ENCODE measurements at places on chromosomes 7 and 10. TPM values are rescaled to one million over a fixed set of nuclear protein-coding genes. Genes with fewer than 3 reads are reported as not detected.

DNA sequence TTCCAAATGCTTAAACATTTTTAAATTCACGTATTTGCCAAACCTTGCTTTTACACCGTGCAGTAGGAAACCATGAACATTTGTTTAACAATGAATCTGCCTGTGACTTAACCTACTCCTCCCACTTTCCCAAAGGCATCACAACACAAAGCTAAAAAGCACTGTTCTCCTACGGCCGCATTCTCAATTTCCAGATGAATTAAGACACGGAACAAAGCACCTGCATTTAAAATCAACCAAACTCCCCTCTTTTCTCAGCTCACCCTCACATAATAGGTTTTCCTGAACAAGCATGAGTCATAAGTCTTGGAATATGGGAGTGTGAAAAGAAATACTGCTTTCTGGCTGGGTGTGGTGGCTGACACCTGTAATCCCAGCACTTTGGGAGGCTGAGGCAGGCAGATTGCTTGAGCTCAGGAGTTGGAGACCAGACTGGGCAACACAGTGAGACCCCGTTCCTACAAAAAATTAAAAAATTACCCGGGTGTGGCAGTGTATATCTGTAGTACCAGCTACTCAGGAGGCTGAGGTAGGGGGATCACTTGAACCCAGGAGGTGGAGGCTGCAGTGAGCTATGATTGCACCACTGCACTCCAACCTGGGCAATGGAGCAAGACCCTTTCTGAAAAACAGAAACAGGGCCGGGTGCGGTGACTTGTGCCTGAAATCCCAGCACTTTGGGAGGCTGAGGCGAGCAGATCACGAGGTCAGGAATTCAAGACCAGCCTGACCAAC lies 51.7 kb upstream of the CYTH3 start:
- no peak for DNase-seq

GRCh38 chr7:20330928-20331909 lies 519 bp downstream of the ITGB8 start:
- peak; percentile 72 for DNase-seq

- peak; percentile 90 for DNase-seq
These were observed at the start of gene ZC3HAV1L for GRCh38 chr7:139035586-139036353. Gene ZC3HAV1L, minus strand, starts transcription at chr7:139036042. Its CDS starts 25 bp downstream, at chr7:139036017.

DNA sequence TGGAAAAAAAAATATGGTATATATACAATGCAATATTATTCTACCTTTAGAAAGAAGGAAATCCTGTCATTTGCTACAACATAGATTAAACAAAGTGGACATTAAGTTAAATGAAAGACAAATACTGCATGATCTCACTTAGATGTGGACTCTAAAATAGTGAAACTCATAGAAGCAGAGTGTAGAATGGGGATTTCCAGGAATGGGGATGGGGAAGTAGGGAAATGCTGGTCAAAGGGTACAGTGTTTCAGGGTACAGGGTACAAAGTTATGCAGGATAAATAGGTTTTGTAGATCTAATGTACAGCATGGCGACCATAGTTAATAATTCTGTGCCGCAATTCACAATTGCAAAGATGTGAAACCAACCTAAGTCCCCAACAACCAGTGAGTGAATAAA lies 385.5 kb downstream of the SFMBT2 start:
- no peak for DNase-seq

- DNase-seq, result no peak
These were observed 40.6 kb upstream of the PITRM1 start for GRCh38 chr10:3213208-3213607.

DNA sequence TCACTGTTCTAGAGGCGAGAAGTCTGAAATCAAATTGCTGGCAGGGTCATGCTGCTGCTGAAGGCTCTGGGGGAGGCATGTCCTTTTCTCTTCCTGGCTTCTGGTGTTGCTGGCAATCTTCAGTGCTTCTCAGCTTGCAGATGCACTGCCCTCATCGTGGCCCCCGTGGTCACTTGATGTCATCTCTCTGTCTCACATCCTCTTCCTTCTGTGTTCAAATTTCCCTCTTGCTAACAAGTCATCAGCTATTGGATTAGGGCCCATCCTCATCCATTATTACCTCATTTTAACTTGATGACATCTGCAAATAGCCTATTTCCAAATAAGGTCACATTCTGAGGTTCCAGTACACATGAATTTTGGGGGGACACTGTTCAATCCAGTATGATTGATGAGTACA lies 36.6 kb upstream of the SRGN start:
- no peak for DNase-seq

DNA sequence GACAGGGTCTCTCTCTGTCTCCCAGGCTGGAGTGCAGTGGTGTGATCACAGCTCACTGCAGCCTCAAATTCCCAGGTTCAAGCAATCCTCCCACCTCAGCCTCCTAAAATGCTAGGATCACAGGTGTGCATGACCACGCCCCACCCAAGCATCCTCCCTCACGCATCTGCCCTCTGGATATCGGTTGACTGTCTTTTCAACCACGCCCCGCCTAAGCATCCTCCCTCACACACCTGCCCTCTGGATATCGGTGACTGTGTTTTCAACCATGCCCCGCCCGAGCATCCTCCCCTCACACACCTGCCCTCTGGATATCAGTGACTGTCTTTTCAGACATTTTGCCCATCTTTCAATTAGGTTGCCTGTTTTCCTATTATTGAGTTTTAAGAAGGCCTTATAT lies 140.5 kb downstream of the MAD1L1 start:
- DNase-seq, result no peak

DNA sequence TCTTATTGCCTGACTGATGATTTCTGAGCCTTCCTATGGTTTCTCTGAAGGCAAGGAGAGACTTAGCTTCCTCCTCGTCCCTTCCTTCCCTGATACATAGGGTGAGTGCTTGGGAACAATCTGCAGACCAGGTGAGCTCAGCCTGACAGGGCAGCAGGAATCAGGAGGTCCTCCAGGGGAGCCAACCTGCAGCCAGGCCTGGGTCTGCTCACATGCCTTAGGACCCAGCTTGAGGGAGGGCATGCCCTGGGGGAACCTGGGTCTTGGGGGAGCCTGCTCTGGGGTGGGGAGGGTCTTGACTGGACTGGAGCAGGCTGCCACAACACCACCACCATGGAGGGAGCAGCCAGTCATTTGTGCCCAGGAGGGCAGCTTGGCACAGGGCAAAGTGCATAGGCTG lies 57.7 kb downstream of the LRRC18 start:
- DNase-seq, result no peak

GRCh38 chr10:80713398-80713928 lies 175.8 kb downstream of the SH2D4B start:
- no peak for DNase-seq

- no peak for DNase-seq
These were observed 76.3 kb downstream of the FOXI2 start for GRCh38 chr10:127813290-127813689.

DNA sequence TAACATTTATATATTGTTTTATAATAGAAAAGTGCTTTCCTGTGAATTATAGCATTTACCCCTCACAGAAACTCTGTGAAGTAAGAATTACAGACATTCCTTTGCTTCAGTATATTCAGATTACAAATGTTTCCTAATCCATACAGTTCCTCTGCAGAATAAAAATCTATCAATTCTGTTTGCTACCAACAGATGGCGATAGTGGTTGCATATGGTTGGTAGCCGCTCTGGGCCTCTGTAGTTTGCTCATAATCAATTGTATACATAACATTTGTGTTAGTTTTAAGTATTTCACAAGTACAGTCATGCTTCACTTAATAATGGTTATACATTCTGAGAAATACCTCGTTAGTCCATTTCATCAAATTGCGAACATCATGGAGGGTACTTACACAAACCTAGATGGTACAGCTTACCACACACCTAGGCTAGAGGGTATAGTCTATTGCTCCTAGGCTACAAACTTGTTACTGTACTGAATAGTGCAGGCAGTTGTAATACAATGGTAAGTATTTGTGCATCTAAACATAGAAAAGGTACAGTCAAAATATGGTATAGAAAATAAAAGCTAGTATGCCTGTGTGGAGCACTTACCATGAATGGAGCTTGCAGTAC lies 94.4 kb upstream of the STEAP4 start:
- DNase-seq, result no peak

GRCh38 chr7:79786187-79786586 lies 332.7 kb upstream of the MAGI2 start:
- DNase-seq, result no peak

DNA sequence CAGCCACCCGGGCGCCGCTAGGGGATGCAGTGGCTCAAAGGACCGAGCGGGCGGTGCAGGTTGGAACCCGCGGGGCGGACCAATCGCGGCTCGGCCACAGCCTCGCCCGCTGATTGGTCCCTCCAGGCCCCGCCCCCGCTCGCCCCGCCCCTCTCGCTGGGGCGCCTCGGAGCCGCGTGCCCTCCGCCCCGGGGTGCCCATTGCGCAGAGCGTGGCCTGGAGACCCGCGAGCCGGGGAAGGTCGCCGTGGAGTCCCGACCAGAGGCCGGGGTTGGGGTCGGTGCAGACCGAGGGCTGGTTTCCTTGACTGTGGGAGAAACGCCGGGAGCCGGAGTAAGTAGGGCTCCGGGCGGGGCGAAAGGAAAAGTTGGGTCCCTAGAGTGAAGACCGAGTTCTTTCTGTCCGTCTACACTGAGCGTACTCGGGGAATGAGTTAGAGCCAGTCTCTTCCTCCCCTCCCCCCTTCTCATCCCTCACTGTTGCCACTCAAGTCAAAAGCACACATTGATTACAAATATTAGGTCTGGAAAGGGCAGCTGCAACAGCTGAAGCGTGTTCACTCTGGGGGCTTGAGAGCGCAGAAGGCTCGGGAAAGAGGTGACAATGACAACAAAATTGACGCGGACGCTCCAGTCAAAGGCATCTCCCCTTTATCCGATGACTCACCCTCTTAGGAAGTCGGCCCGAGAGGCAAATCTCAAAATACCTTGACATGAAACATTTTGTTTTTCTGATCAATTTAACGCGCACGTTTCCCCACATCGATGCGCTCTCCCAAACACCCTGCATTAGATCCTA lies 843 bp upstream of the GATA3 start:
- DNase-seq, result peak; percentile 94

DNA sequence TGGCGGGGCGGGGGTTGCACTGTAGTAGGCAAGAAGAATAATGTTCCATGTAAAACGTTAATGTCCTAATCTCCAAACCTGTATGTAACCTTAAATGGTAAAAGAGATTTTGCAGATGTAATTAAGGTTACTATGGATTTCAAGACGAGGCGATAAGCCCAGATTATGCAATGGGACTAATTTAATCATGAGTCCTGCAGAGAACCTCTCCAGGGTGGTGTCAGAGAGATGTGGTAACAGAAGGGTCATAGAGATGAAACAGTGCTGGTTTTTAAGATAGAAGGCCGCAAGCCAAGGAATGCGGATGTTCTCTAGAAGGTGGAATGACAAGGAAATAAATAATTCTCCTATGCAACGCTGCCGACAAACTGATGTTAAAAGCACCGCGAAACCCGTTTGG lies 57.1 kb downstream of the UBE3C start:
- DNase-seq, result no peak

DNA sequence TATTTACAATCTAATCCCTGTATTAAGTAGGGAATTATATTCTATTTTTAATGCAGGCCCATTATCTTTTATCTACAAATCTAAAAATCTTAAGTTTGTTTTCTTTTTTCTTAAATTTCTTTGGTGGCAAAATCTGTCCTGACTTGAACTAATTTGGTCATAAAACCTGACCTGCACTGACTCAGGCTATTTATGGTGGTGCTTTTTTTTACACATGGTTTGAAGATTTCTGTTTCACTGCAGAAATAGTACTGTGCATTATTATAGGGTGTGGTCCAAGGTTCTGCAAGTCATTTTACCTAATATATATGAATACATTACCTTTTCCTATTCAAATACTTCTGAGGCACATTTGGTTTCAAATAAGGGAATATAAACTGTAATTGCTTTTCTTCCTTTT lies 137.0 kb downstream of the CD36 start:
- DNase-seq, result no peak

DNA sequence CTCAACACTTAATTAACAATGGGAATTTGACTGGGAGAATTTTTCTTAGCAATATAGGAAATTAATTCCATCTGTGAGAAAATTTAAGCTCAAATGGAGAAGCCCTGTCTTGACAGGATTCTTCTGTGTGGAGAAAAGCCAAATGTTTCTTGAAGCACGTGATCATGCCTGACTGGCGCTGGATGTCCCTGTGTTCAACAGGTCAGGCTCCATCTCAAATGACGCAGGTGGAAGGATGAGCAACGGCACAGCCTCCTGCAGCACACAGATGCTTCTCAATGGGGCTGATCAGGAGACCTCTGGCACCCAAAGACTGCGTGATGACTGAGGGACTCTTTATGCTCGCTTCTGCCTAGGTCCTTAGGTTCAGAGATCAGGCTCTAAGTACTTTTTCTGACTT lies 143.8 kb downstream of the RSU1 start:
- DNase-seq, result no peak

- no peak for DNase-seq
These were observed 447.8 kb upstream of the MKI67 start for GRCh38 chr10:128573986-128574385.

- DNase-seq, result no peak
These were observed 965 bp upstream of the PROSER2 start for GRCh38 chr10:11822026-11822756.

DNA sequence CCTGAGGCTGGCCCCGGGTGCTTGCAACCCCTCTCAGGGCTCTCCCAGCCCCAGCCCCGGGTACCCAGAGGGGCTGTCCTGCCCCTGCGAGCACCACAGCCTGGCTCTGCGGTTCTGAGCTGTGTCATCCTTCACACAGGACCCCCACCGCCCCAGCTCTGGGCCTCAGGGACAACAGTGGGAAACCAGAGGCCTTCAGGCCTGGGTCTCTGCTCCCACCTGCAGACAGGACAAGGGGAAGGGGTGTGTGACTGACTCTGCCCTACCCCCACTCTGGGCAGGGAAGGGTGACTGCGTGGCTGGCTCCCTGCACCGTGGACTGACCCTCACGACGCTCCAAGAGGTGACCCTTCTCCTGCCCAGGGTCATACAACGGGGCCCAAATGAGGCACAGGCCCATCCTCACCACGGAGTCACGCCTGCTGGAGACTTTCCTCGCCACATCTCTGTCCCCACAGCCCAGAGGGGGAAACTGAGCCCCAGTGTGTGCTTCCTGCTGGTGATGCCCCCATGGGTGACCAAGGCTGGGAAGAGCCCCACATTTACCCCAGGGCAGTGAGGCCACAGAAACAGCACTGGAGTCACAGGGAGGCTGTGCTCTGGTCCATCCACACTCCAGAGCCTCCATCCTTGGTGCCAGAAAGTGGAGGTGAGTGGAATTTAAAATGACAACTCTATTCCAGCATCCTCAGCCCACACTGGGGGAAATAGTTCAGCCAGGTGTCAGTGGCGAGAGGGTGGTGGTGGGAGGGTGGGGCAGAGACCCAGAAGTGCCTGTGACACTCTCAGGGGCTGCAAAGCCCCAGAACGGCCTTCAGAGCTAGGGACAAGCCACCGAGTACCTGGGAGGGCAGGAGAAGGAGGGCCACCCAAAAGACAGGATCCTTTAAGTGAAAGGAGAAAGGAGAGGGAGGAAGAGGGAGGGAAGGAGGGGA lies 13.6 kb downstream of the CAMK2B start:
- peak; percentile 51 for DNase-seq

Gene PTPRN2
- 1.9 TPM for polyA plus RNA-seq

Gene IRF5
- 1.6 TPM for polyA plus RNA-seq

Gene ERVW-1
- 0.07 TPM for polyA plus RNA-seq

Gene KLF14
- 0.09 TPM for polyA plus RNA-seq

Gene RHOBTB1
- polyA plus RNA-seq, result 5.8 TPM

Gene PILRA
- polyA plus RNA-seq, result 2.3 TPM

Gene A1CF
- polyA plus RNA-seq, result not detected
